Dermis blood vessel endothelial cell (primary cell): ENCODE measurements at places on chromosomes 12 and 14. TPM values are rescaled to one million over a fixed set of nuclear protein-coding genes. Genes with fewer than 3 reads are reported as not detected.

Gene LMNTD1
- total RNA-seq, result 0.19 TPM in 1 of 2 replicates, not detected in the other

- no peak for DNase-seq
These were observed 26.0 kb upstream of the MSRB3 start for GRCh38 chr12:65252515-65252914.

DNA sequence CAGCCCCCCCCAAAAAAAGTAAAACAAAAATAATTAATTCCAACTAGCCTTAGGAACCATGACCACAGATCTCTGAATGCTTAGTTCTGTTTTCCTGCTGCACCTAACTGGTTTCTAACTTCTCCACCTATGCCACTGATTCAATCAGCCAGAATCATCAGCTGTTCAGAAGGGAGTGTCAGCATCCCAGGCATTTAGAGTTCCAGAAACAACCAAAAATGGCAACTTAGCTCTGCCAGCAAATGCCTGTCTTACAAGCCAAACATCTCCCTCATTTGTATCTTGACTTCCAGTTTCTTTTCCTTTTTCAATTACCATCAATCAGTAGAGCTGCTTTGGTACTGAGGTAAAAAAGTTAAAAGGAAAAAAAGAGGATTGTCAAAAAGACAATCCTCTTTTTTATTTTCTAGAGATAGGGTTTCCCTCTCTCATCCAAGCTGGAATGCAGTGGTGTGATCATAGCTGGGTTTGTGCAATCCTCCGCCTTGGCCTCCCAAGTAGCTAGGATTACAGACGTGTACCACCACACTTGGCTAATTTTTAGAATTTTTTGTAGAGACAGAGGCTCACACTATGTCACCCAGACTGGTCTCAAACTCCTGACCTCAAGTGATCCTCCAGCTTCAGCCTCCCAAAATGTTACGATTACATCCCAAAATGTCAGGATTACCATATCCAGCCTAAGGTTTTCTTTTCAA, 45.2 kb upstream of the ISM2 start:
- no peak for DNase-seq

GRCh38 chr12:68028647-68029046, 39.4 kb downstream of the IFNG-AS1 start:
- DNase-seq, result no peak

DNA sequence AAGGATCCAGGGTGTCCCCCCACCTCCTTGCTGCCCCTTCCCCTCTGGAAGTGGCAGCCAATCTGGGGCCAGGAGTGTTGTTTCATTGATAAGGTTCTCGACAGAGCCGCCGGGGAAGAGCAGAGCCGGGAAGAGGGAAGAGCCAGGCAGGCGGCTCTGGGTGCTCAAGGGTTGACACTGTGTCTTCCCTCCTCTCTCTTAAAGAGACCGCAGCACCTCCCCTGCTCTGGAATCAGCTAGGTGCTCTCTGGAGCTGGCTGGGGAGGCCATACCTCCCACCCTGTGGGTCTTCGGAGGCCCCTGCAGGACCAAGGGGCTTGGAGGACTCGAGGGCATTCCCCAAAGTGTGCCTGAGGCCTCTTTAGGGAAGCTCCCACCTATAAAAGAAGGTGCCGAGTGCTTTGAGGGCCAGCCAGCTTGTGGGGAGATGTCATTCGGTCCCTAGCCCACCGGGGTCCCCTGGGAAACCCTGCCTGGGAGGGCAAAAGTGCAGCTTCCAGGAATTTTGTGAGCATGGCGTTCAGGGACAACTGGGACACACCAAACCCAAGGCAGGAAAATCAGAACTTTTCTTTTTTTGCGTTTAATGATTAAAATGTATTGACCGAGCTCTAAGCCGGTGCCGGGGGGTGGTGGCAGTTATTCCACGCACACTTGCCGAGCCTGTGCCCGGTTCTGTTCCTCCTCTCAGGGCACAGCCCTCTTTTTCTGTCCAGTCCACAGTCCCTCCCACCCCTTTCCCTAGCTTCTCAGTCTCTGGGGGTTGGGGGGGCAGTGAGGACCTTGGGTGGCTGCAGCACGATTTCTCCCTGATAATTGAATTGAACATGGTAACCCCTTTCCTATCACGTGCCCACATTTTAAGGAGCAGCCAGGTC, 3.0 kb downstream of the SETD1B start:
- no peak for DNase-seq

Gene OR6C2
- not detected in 2 replicates for total RNA-seq

DNA sequence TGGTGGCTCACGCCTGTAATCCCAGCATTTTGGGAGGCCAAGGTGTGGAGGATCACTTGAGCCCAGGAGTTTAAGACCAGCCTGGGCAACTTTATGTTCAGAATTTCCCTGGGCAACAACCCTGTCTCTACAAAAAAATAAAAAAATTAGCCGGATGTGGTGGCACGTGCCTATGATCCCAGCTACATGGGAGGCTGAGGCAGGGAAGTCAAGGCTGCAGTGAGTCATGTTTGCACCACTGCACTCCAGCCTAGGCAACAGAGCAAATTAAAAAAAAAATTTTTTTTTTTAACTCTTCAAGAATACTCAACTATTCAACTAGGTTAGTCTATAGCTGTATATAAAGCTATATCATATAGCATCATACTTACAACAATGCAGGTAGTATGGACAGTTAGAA, 113.0 kb downstream of the RALGAPA1 start:
- DNase-seq, result no peak

Gene RND1
- 3.4 and 10.9 TPM in 2 replicates for total RNA-seq

DNA sequence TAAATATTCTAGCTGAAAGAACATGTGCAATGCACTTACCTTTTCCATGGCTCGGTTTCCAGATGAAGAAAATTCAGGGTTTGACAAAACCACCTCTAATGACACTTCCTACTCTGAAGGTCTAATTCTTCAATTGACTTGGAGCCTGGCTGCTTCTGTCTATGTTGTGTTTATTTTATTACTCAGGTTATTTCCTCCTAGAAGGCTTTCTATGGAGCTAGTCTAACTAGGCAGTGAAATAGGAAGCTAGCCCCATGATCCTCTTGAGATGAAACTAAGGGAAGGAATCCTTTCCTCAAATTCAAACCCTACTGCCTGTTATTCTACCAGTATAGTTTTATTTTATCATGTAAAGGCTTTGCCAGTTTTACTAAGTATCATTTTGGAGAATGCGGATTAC, 20.9 kb upstream of the IFNG-AS1 start:
- DNase-seq, result no peak
